Stimulated activated CD8-positive, alpha-beta memory T cell treated with anti-CD3 and anti-CD28 coated beads, Interleukin-7, amount 100 ng/mL, for 4 hours (primary cell): ENCODE measurements at places on chromosomes 7 and 10.

GRCh38 chr7:30707391-30708357, 25.4 kb upstream of the CRHR2 start:
- DNase-seq = no peak

DNA sequence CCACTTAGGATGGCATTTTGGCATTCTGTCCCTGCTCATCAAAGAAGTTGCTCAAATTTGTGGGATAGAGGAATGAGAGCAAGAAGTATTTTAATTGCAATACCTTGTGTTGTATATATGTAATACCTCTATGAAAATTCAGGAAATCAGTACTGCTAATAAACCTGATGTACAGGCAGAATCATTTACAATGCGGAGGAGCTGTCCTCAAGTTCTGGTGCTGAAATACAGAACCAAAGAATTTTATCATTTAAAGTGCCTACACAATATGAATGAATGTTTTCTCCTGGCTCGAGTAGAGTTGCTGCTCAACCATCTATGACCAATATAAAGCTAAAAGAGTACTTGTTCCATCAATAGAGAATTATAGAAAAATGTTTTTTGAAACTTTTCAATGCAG, 305.8 kb downstream of the PLXNA4 start:
- DNase-seq = no peak

DNA sequence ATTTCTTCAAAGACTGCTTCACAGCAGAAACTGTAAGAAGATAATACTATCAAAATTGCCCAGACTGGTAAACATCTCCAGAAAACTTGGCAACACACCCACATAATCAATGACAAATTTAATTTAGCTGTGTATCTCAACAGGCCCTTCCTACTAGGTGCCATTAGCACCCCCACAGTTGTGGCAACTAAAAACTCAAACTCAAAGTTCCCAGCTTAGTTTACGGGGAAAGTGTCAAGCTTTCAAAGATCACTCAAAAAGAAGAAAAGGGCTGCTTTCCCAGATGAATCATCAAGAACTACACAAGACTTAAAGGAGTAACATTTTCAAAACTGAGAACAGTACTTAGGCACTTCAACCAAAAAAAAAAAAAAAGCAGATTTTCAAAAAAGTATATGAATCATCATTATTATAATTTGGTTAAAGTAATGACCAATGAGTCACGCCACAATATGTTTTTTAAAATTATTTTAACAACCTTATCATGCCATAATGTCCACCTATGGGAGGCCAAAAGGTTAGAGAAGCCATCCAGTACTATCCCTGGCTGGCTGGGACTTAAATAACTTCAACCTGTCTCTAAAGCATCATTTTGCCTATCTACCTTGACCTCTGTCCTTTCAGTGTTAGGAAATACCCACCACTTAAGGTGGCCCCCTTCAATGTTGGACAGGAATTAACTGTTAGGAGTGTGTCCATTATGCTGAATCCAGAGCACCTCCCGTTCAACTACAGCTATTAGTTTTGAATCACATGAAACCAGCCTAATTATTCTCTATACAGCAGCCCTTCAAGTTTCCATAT, 90.8 kb downstream of the ZFAND4 start:
- no peak for DNase-seq

GRCh38 chr10:102175415-102175814, 23.2 kb downstream of the NOLC1 start:
- no peak for DNase-seq

DNA sequence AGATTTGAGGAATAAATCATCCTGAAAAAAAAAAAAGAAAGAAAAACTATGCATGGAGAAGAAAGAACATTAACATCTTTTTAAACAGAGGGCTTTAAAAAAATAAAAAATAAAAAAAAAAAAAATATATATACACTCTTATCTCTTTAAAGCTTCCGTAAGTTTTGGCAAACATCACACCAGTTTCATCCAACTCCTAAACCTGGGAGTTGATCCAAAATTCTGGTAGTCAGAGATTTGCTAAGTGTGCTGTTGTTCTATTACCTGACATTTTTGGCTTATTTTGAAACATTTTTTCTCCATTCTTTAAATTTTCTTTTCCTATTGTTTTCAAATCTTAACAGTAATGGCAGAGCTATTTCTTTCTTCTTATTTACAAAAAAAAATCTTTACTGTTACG, 273.1 kb downstream of the AGMO start:
- DNase-seq = no peak

DNA sequence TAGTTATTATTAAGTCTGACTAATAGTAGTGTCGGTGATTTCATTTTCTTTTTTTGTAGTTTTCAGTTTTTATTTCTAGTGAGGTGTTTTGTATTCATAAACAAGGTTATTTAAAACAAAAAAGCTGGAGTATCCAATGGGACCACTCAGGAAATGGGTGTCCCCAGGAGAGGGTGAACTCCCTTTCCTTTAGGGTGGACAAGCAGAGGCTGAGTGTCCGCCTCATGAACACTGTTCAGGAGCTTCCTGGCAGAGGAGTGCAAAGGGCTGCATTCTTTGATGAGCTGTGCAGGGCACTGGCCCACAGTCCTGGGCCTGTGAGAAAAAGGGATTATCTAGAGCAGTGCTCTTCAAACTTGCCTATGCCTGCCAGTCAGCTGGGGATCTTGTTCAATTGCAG, 56.0 kb downstream of the ADAMTS14 start:
- DNase-seq = no peak

DNA sequence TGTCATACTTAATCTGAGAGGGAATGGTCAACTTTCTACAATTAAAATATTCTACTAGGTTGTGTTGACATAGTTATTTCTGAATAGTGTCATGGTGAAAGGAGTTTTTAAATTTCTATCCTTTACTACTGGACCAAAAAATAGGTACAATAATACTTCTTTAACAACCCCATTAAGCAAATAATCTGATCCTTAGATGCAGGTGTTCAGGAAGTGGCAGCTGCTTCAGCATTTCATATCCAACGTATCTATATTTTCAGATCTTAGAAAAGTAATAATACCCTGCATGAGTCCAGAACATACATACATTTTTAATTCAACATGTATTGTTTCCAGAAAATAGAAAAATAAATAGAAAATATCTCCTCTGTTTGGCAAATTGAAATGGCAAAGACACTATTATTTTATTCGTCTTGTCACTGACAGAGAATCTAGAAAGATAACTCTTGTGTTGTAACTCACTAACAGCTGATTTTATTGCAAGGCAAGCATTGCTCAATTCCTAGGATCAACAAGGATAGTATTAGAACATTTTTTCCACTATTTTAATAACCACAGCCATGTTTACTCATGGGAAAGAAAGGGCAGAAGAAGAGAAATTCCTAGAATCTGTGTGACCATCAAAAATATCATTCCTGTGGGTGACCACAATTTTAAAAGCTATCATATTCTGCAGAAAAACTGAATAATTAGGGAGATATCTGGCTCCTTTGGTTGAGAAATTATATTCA, 159.3 kb upstream of the CNTNAP2 start:
- DNase-seq = no peak

- no peak for DNase-seq
Measured at GRCh38 chr10:126087153-126087680, 190.9 kb downstream of the FANK1 start.
